NCI-H1694 treated with DMSO at 0.1 percent for 48 hours (cell line): ENCODE measurements at places on chromosomes 3 and 15.
A peak's percentile ranks its signal among the peaks of the same experiment; 100 is the strongest.

GRCh38 chr15:100937171-100937570 is 18.0 kb downstream of the LRRK1 start:
- no peak for DNase-seq

- peak; percentile 45 for DNase-seq
These were observed 40.0 kb upstream of the TRH start for GRCh38 chr3:129934234-129935123.

DNA sequence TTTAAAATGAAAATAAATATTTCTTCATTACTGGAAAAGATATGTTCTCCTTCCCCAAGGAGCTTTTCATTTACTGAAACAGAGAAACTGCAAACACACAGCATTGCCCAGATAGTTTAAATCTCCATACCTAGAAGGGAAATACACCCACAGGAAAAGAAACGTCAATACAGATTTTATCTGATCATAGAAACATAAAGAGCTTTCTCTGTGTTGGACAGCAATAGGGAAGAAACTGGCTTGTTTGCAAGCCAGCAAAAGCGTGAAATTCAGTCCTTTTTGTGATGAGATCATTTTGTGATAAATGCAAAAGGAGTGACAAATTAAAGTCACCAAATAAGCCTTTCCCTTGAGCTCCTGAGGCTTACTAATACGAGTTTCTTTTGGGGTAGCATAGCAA is 398.0 kb downstream of the TIGIT start:
- no peak for DNase-seq

DNA sequence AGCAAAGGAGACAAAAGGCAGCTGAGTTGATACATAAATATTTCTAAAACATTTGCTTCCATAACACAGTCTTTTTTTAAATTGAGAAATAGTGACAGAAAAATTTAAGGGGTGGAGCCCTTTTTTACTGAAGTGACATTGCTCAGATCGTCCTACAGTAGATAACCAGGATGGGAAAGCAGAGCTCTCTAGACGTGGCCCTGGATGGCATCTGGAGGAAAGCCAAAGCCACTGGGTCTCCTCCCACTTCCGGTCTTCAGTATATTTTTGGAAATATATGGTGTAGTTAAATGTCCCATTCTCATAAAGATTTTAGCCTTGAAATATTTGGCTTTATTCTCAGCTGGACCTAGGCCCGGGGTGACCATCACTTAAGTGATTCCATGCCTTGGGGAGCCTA is 326.1 kb downstream of the ZNF621 start:
- no peak for DNase-seq

- no peak for DNase-seq
These were observed 214.6 kb downstream of the MAGI1 start for GRCh38 chr3:65824166-65824565.

GRCh38 chr15:99322643-99323405 is 71.5 kb downstream of the LRRC28 start:
- DNase-seq, result no peak

GRCh38 chr3:159770998-159771397 is 217.6 kb upstream of the IL12A start:
- DNase-seq, result no peak

- peak; percentile 21 for DNase-seq
These were observed 951 bp downstream of the GPR62 start for GRCh38 chr3:51955893-51956770.

- no peak for DNase-seq
These were observed 424 bp downstream of the EAF2 start for GRCh38 chr3:121835465-121835801.

GRCh38 chr3:18092726-18093125 is 332.4 kb downstream of the SATB1 start:
- no peak for DNase-seq
